ENCODE measurements at places on chromosomes 16 and 17.
A peak's percentile ranks its signal among the peaks of the same experiment; 100 is the strongest.

DNA sequence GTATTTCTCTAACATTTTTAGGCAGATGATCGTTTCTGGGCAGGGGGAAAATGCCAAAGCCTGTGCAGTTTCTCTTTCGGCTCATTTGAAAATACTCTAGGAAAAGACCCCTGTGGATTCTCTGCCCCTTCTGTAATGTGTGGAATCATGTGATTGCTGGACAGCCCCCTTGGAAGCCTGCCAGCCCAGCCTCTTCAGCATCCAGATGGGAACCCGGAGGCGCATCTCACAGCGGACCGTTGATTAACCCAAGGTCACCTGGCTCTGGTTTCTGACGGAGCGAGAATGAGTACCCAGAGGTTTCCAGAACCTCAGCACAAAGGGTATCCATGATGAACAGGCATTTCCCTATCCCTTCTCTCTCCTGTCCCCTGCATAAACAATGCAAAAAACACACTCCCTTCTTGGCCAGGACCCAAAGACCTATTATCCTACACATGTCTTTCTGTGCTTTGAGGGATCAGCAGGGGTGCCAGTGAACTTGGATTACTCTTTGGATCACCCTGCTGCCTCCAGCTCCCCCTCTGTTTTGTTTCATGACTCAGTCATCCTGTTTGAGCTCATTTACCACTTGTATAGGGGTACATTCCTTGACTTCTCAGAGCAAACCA is 957.1 kb upstream of the RBFOX1 start:
- no peak for DNase-seq

DNA sequence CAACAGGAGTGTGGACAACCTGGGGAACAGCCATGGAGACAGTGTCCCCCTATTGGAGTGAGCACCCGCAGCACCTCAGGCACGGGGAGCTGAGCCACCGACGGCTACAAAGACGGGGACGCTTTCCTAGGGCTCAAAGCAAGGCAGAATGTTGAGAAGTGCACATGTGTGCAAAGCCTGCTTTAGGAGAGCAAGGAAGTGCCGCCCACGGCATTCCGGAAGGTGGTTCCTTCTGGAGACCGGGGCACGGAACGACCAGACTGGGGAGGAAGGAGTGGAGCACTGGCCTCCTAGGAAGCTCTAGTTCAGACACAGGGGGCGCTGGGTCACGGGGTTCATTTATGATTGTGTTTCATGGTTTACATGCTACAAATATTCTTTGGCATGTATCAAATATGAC is 52.2 kb downstream of the TBC1D16 start:
- DNase-seq = no peak

- no peak for DNase-seq
Measured at GRCh38 chr17:41835214-41835799, 725 bp downstream of the NT5C3B start.

GRCh38 chr16:52077607-52078006 is 469.3 kb downstream of the TOX3 start:
- no peak for DNase-seq

DNA sequence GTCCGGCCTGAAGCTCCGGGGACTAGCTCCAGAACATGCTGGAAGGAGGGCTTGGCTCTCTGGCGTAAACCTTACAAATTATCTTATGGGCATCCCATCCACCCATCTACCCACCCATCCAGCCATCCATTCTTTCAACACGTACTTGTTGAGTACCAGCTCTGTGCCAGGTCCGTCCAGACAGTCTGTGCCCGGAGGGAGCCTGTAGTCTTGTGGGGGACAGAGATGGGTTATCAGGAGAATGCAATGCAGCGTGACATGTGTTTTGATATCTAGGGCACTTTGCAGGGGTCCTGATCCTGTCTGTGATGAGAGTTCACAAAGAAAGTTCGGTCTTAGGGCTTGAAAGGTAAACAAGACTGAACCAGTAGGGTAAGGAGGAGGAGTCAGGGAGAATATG is 4.1 kb upstream of the SLC13A2 start:
- DNase-seq = no peak

DNA sequence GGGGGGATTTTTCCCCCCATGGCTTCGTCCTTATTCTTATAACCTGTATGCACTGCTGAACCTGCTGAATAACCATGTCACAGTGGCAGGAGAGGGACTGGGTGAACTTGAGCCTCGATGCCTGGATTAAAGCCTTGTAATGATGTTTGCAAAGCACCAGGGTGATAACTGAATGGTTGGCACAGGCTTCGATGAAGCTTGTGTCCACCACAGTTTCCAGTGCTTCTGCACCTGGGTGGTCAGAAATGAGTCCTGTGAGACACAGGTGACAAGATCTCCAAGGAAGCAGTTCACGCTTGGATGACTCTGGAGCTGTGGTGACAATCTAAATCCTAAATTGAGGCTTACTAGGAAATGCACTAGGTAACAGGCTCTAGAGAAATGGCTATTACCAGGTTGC is 729.3 kb downstream of the MAF start:
- DNase-seq = no peak

DNA sequence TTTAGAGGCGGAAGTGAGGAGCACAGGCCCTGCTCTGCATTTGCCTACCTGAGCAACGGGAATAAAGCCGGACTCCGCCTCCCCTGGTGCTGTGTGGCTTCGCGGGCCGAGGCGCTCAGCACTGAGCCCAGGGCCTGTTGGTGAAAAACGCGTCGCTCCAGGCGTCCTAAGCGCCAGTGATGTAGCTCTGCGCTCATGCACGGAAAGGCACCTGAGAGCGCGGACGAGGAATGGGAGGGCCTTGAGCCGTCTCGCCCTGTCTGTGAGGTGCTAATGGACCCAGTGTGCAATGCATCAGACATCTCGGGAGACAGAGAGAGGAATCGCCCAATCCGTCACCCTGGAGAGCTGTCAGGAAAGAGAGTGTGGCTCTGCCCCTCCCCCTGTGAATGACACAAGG is 17.2 kb upstream of the ATP2A3 start:
- DNase-seq = no peak

- DNase-seq = peak; percentile 58
Measured at GRCh38 chr17:42276609-42277341, 584 bp upstream of the STAT5B start.

DNA sequence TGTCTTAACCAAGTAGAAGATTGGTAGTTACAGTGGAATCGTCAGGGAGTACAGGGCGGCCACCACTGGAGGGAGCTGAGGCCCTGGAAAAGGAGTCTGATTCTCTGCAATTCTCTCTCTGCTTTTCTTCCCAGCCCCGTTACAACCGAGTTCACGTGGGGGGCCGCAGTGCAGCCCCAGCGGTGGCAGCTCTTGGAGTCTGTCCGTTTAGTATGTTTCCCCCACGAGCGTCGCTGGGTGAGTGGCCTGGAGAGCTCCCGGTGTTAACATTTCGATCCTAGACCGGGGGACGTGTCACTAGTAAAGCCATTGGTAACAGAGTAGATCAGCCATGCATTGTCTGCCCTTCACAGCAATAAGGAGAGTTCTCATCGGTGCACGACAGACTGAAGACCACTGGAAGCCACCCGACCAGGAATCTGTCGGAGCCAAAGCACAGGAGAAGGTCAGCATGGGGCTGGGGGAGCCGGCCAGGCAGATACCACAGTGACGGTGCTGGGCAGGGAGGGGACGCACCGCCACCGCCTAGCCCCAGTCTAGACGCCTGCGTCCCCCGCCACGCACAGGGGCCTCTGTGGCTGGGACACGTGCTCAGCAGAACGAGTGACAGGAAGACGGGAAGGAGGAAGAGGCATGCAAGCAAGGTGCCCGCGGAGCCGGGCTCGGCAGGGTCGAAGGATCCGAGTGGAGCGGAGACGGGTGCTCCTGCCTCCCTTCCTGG is 15.7 kb downstream of the SLC16A3 start:
- DNase-seq = no peak

DNA sequence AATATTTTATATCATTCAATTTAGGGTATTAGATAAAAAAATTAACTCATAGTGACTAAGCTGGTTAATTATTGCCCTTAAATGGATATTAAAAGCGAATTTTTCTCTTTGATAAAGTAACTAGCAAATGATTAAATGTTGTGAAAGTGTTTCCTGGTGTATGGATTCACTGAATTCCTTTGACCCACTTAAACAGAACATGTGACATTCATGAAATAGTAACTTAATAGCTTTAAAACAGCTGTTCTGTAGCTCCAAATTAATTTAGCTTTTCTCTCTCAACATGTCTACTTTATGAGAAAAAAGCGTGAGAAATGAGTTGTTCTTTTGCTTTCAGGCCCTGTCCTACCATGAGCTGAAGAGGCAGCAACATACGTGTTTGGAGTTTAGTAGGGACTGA is 36.4 kb upstream of the APPBP2 start:
- DNase-seq = peak; percentile 34

GRCh38 chr17:73533127-73533526 is 111.1 kb downstream of the SDK2 start:
- DNase-seq = no peak

GRCh38 chr17:51185763-51186332 is 19.6 kb downstream of the NME2 start:
- no peak for DNase-seq

DNA sequence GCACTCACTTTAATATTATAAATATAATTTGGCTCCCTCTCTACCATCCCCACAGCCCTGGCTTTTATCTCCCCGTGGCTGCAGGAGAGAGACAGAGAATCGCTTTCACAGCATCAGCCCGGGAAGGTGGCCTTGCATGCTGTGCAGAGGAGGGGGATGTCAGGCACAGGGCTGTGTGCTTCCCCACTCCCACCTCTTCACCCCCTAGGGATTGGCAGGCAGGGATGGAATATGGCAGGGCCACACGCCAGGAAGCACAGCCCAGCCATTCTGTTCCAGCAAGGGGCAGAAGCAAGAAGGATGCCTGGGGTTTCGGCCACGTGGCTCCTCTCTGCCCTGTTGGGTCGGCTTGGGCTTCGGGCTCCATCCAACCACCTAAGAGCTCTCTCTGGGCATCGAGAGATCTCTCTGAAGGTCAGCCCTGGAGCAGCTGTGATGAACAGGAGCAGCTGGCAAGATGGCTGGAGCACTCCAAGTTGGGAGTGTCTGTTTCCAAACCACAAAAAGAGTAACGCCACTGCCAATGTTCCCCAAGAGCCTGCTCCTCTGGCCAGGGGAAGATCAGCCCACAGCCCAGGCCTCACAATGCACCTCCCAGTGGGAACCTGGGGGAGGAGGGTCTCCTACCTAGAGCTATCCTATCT is 223.2 kb downstream of the C16orf78 start:
- DNase-seq = peak; percentile 59

- DNase-seq = no peak
Measured at GRCh38 chr17:67479148-67479547, 102.1 kb downstream of the PITPNC1 start.

DNA sequence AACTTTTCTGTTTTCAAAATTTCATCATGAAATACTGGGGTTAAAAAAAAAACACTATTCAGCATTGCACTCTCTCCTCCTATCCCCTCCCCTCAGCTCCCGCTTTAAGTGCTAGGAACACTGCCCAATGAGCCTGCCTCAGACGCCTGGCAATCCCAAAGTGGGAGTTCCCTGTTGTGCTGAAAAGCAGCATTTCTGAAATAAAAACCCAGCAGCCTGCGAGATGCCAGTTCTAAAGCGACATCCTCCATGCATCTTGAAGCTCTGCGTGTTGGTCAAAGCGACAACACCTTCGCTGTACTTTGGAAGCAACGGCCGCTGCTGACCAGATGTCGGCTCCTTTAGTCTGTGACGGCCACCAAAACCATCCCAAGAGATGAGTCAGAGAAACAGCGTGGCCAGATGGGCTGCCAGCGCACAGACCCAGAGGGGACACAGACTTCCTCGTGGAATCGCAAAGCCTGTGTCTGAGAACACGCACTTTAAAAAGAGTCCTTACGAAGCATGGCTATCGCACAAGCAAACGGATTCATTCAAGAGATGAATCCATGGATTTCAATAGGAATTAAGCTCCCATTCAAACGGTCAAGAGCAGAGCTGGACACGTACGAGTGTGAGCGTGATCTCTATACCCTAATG is 32.8 kb downstream of the FBXO31 start:
- no peak for DNase-seq

DNA sequence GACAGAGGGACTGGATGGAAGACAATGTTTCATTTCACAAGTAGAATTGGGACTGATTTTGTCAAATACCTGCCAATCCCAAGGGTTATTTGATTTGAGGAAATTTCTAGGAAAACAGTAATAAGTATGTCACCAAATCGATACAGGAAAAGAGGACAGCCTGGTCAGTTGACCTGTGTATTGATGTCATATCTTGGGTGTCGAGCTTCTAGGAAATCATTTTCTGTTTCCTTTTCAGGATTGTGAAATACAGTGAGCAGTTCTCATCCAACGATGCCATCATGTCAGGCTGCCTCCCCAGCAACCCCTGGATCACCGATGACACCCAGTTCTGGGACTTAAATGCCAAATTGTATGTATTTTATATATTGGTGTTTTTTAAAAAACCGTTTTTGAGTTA is 56.1 kb downstream of the RGS9 start:
- no peak for DNase-seq

DNA sequence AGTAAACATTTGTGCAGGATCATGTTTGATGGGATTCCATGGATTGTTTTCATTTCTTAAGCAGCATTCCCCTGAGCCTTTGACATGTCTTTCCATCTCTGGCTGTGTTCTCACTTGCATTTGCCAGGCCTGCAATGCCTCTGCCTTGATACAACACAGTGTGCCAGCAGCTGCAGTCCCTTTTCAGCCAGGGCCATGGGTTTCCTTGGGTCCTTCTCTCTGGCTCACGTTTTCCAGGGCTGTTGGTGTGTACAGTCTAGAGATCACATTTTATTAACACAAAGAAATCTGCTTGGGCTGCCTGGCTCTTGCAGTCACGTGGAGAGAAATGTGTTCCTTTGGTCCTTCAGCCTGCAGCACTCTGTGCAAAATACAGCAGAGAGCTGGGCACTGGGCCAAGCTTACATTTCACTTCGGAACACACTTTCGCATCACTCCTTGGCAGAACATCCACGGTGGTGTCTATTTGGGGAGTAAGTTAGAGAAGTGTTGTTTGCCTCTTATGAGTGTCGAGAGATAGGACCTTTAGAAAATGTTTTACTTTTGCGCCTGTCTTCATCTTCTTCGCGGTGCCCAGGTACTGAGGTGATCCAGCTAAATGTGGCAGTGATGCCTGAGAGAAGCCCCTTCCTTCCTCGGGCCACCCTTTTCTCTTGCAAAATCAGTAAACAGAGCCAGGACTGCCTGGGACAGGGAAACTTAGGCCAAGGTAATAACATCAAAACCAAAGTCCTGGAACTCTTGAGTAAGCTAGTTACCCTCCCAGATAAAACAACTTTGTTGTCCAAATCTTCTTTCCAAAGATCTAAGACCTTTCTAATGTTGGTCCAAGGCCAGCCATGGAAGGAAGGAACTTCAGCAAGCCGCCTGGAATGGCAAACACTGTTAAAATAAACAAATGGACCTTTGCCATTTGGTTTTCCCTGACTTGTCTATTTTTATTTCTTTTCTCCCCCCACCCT is 20.9 kb downstream of the HLF start:
- DNase-seq = peak; percentile 35

- DNase-seq = no peak
Measured at GRCh38 chr16:88461331-88462269, 8.5 kb downstream of the ZFPM1 start.

GRCh38 chr17:307741-308507 is 44.7 kb downstream of the RPH3AL start:
- DNase-seq = no peak

GRCh38 chr16:74601126-74601871 is 5.6 kb downstream of the GLG1 start:
- no peak for DNase-seq

- no peak for DNase-seq
Measured at GRCh38 chr16:84608282-84608681, 9.6 kb downstream of the COTL1 start.

- peak; percentile 50 for DNase-seq
Measured at GRCh38 chr16:85029408-85029784, 1.8 kb downstream of the KIAA0513 start.

GRCh38 chr16:3243882-3244281 is 8.9 kb upstream of the ZNF200 start:
- DNase-seq = no peak

Measured in LHCN-M2 (cell line).